SW480 (cell line): ENCODE measurements at places on chromosomes 3 and 15.

DNA sequence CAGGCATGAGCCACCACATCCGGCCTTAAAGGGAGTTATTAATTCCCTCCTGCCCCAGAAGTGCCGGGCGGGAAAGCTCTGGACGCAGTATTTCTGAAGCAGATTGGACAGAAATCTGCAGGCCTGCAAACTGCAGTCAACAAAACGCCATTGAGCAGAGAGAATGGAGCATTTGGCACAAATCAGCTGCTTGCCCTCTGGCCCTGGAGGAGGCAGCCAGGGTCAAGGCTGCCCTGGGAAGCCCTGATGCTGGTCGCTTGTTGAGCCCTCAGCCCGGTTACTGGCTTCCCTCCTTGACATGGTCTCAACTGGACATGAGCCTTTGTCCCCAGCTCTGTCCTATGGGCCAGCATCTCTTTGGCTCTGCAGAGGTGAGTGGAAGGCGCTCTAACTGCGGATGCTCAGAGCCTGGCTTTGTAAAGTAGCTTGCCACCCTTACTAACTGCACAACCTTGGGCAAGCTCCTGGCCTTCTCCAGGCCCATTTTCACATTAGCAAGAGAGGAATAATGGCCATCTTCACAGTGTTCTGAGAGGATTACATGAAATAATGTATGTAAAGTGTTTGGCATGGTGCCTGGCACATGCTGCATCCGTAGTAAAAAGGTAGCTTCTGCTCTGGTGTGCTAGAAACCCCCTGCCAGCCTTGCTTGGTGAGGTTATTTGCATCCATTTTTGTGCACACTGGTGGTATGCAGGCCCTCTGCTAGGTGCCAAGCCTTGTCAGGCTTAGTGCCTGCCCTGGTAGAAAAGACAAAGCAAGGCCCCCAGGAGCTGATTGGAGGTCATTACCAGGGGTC, 4.1 kb downstream of the SEMA4B start:
- no peak for DNase-seq

DNA sequence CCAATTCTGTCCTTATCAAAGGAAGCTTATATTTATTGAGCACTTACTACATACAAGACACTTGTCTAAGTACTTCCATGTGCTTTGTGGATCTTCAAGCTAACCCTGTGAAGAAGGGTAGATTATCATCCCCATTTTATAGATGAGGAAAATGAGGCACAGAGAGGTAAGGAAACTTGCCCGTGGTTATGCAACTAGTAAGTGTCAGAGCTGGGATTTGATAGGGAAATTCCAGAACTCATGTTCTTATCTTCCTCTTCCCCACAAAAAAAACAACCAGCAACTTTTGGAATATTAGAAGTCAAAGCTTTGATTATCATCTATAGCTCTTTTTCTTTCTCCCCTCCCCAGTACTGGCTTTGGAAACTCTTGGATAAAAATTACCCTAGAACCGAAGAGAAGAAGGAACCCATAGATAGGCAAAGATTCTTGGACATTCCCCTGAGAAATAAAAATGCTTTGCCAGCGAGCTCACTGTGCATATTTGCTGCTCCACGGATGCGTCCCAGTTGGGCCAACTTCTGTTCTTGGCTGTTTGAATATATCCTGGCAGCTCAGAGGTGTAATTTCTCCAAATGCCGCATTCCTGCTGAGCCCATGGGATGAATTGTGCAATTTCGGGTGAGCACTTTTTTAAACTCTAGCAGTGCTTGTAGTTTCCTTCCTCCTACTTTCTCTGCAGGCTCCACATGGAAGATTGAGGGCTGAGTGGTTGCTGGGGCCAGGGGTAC, 591.5 kb upstream of the CFAP20DC start:
- DNase-seq: no peak

- no peak for DNase-seq
These were observed 78.1 kb downstream of the CADPS start for GRCh38 chr3:62797132-62797531.

GRCh38 chr3:129409541-129409940, 18.9 kb downstream of the EFCAB12 start:
- no peak for DNase-seq

DNA sequence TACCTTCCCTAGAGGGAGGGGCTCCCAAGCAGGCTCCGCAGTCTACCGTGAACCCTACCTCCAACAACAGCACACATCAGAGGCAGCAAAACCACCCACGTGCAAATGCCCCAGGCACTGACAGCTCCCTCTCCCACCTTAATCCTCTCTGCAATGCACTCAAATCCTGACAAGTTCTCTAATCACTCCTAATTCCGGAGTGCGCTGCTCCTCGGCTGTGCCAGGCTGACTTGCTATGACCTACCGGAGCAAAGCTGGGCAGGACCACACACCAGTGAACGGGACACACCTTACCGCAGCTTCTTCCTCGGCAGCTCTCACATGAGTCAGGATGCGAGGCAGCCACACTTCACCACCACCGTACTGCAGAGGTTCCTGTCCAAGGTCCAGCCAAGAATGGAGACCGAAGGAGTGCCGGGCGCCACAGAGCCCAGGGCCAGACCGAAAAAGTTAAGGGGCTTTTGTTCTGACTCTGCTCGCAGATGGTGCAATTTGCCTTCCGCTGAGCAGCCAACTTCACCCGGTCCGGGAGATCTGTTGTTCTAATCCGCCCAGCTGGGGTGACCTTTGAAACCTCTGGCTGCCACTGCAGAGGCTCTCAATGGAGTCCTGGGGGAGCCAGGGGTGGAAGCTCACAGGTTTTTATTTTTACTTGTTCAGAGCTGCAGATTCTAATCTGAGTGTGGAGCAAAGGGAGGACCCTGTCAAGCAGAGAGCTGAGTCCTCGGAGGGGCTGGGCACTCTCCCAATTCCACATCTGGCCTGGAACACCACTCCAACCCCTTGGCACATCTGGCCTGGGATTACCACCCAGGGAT, 84.4 kb downstream of the MYLK start:
- DNase-seq: peak; percentile 74

GRCh38 chr3:66904336-66904735, 93.8 kb upstream of the KBTBD8 start:
- no peak for DNase-seq

GRCh38 chr3:37603722-37604121, 258.0 kb upstream of the CTDSPL start:
- no peak for DNase-seq

DNA sequence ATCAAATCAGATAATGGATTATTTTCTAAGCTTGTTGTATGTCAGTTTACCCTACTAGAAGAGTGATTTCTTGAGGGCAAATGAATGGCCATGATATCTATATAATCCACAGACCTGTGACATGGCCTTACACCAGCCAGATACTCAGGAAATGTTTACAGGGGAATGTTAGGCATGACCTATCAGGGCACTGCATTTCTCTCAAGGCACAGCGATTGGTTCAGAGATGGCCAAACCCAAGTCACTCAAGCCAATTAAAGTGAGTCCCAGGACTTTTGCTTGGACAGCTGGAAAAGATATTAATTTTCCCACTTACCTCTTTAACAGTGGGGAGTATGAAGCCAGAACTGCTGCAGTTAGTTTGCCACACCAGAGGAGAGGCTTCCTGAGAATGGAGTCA, 28.7 kb upstream of the GATA2 start:
- peak; percentile 9 for DNase-seq

GRCh38 chr3:146468234-146468633, 1.1 kb downstream of the PLSCR2 start:
- DNase-seq: no peak

GRCh38 chr3:136919799-136920580, 37.8 kb upstream of the IL20RB start:
- no peak for DNase-seq

GRCh38 chr3:123475786-123476185, 26.9 kb upstream of the ADCY5 start:
- no peak for DNase-seq

DNA sequence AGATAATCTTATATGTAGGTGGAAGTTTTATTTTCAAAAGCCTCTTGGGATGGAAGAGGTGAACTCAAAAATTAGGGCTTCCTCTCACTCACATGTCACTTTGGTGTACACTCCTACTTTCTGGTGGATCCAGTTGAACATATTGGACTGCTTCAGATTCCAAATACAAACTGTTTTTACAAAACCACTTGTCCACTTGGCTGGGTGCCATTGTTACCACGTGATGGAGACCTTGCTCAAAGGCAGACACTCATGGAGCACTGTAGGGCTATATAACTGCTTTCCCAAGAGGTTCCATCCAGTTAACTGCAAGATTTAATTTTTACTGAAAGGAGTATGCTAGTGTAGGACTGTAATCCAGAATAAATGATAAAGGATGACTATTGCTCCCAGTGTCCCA, 307.0 kb downstream of the EPHA6 start:
- DNase-seq: no peak

- no peak for DNase-seq
These were observed 944.4 kb downstream of the ROBO1 start for GRCh38 chr3:78823434-78823833.

- no peak for DNase-seq
These were observed 55.8 kb upstream of the DGKG start for GRCh38 chr3:186417791-186418190.

DNA sequence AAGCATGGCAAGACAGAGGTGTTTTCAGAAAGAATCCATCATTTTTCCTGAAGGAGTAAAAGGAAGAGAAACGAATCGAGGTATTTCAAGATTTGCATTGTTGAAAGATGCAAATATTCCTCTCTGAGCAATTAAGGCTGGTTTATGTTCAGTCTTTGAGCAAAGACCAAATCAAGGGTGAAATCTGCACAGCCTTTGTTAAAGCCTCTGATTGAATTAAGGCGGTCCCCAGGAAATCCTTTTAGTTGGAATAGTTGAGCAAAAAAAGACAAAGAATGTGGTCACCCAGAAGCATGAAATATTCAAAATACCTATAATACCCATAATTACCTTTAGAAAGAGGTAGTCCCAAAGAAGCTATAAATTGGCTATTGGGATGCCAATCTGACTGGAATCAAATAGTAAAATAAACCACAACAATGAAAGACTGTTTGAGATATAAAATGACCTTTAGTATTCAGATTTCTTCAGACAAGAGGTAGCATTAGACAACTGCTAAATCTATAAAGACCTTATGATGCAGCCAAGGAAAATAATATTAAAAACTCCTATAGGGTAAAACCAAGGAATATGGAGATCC, 1218.1 kb downstream of the ROBO2 start:
- no peak for DNase-seq

DNA sequence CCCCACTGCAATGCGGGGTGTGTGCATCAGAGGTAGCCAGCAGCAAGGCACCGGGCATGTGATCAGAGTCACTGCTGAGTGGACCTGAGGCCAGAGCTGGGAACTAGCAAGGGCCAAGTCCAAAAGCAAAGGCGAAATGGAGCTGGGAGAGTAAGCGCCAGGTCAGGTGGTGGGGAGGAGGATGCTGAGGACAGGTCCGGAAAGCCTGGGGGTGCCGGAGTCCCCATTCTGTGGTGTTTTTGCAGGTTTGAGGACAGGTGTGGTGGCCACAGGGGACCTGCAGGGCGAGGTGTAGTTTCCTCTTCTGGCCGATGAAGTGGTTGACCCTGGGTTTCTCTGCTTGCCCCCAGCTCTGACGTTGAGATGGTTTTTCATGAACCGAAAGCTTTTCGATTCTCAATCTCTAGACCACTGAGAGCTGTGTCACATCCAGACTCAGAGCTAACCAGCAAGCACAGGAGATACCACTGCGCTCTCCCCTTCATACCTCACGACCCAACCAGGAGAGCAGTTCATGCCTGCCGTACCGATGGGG, 35.0 kb upstream of the HES1 start:
- no peak for DNase-seq

DNA sequence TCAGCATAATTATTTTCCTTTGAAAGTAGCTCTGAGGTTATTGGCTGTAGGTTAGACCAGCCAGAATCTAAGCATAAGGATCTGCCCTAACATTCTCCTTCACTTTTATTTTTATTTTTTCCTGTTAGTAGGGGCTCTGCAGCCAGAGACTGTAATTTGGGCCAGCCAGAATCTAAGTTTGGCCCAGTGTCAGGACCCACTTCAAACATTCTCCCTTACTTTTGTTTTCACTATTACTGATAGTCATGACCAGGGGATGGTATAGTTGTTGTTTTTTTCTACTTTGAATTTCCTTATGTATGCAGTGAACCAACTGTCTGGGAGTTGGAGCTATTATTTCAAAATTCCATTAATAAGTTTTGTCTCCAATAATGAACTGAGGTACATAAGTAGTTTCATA, 121.0 kb upstream of the MBNL1 start:
- DNase-seq: no peak

GRCh38 chr3:3699816-3700633, 99.2 kb upstream of the LRRN1 start:
- DNase-seq: peak; percentile 84

DNA sequence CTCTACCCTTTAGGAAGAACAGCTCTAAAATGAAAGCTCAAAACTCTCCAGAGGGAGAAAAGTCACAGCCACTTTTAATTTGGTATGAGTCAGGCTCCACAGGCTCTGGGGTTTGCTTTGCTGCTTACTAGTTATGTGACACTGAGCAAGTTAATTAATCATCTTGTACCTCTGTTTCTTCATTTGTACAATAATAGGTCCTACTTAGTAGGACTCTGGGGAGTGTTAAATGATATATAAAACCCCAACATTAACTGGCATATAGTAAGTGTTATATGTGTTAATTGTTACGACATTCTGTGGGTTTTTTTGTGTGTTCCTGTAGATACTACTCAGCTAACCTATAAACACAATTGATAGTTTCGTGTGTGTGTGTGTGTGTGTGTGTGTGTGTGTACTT, 6.6 kb downstream of the ACKR2 start:
- no peak for DNase-seq

DNA sequence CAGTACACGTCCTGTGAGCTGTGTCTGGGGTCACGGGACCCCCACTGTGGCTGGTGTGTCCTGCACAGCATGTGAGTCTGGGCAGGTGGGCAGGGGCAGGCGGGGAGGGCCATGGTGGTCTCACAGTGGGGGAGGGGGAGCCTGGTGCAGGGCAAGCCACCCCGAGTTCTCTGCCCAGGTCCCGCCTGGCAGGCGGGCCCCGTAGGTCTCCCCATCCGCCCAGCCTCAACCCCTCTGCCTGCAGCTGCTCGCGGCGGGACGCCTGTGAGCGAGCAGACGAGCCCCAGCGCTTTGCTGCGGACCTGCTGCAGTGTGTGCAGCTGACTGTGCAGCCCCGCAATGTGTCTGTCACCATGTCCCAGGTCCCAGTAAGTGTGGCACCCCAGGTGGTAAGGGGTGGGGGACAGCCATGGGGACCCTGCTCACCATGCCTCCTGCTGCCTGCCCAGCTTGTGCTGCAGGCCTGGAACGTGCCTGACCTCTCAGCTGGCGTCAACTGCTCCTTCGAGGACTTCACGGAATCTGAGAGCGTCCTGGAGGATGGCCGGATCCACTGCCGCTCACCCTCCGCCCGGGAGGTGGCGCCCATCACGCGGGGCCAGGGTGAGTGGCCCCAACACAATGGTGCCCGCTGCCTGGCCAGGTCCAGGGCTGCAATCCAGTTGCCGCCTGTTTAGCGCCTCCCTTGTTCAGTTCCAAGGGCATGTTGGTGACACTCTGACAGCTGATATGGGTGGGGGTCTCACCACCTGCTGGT, 21.9 kb downstream of the PLXNA1 start:
- DNase-seq: no peak

- DNase-seq: no peak
These were observed 352.6 kb downstream of the CGGBP1 start for GRCh38 chr3:87706176-87706575.
